Activated CD8-positive, alpha-beta T cell treated with anti-CD3 and anti-CD28 coated beads for 36 hours (primary cell): ENCODE measurements at places on chromosomes 12 and 14.

GRCh38 chr12:84507956-84508850 is 404.4 kb downstream of the SLC6A15 start:
- DNase-seq, result no peak

GRCh38 chr14:64563696-64564095 is 13.9 kb downstream of the PPP1R36 start:
- DNase-seq, result no peak

- no peak for DNase-seq
Measured at GRCh38 chr12:69648476-69648875, 37.8 kb upstream of the LRRC10 start.

- DNase-seq, result no peak
Measured at GRCh38 chr12:87930033-87930432, 99.2 kb downstream of the C12orf50 start.

- peak; percentile 54 for DNase-seq
Measured at GRCh38 chr12:53938326-53939140, at the start of gene HOXC13. HOXC13 (plus strand) TSS chr12:53938831; CDS start chr12:53938907, 76 bp downstream.

DNA sequence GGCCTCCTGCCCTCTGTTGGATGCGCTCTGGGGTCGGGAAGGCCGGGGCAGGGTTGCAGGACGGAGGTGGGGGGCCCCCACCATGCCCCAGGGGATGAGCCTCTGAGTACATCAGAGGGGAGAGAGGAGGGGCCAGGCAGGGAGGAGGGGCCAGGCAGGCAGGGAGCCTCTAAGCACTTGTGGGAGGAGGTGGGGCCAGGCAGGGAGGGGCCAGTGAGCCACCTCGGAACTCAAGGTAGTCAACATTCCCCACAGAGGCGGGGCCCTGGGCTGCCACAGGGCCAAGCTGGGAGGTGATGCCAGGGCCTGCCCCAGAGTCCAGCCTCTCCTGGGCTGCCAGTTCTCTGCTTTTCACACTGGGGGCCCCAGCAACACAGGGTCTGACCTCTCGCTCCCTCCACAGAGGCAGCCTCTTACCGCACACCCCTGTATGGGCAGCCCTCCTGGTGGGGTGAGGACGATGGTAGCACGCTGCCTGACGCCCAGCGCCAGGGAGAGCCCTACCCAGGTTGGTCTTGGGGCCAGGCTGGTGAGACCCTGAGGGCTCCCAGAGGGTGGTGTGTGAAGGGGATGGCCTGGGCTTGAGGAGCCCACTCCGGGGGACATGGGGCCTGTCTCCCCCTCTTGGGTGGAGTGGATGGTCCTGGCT is 17.4 kb downstream of the CEP170B start:
- DNase-seq, result peak; percentile 51

GRCh38 chr14:81209167-81209836 is 11.5 kb downstream of the GTF2A1 start:
- no peak for DNase-seq
